ENCODE measurements at places on chromosomes 16 and 17.

DNA sequence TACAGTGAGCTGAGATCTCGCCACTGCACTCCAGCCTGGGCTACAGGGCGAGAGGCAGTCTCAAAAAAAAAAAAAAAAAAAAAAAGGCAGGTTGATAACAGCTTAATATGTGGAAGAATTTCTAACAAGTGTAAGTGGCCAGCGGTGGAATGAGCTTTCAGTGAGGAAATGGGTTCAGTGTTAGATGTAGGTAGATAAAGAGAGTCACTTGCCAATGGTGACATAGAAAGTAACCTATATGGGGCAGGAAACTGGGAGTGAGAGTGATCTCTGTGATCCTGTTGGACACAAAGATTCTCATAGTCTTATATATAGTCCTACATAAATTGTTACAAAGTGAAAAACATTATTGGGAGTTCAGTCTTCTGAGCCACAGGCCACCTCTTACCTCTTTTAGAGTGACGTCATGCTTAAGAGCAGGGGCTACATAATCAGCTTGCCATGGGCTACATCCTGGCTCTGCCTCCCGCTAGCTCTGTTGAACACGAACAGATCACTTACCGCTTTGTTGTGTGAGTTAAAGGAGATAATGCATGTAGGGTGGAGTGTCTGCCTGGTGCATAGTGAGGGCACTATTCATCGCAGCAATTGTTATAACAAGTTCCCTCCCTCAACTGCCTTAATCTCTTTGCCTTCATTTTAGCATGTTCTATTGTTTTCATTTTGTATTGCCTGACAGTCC, 110.2 kb upstream of the ELAC2 start:
- DNase-seq = no peak

GRCh38 chr16:68529608-68529930, 9.5 kb upstream of the ZFP90 start:
- no peak for DNase-seq

- peak; percentile 66 for DNase-seq
Measured at GRCh38 chr17:17729620-17730249, 48.5 kb downstream of the RAI1 start.

- no peak for DNase-seq
Measured at GRCh38 chr16:67773099-67773498, 33.3 kb downstream of the RANBP10 start.

- no peak for DNase-seq
Measured at GRCh38 chr16:270381-271255, 5.1 kb downstream of the RGS11 start.

DNA sequence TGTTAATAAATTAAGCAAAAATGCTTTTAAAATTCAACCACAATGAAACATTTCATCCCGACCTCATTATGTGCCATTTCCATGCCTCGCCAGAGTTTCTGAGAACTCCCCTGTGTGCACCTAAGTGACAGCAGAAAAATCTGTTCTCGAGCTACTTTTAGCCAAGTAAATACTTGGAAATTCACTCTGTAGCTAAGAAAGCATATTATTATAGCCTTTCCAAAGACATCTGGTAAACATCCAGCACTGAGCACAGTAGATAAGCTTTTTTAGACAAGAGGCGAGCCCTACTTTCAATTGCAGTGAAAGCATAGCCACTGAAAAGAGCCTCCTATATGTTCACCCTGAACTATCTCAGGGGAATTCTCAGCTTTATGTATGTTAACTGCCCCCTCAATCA, 242.8 kb upstream of the PSMD7 start:
- DNase-seq = no peak

DNA sequence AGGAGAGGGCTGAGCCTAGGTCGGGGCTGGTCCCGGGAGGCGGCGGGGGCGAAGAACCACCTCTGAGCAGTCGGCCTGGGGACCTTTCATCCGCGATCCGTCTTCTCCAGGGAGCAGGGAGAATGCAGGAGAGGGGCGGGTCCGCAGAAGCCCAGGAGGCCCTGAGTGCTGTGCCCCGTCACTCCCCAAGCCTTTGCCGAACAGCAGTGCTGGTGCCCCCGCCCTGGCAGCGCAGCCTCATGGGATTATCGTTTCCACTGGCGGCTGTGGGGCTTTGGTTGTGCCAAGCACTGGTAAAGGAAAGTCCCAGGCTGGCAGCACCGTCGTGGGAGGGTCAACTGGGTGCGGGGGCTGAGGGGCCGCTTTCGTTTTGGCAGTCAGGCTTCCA, 631 bp downstream of the TBL3 start:
- DNase-seq = no peak

DNA sequence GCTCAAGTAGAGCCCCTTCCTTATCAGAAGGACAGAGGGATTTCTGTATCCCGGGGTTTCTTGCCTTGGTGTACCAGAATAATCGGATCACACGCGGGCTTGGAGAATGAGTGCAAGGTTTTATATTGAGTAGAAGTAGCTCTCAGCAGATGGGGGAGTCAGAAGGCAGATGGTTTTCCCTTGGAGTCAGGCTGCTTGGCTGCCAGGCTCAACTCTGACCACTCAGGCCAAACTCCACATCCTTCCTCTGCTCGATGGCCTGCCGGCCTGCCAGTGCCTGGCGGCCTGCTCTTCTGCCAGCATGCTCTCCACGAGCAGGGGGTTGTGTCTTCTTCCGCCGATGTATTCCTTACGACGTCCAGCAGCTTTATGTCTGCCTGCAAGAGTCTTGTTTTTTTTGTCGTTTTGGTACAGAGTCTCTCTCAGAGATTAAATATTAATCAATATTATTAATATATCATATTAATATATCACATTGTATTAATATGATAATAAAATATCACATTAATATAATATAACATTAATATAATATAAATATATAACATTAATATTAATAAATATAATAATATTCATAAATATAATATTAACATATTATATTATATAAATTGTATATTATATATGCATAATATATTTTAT, 229.2 kb upstream of the WSCD1 start:
- no peak for DNase-seq

GRCh38 chr17:15238057-15238456, 27.1 kb downstream of the PMP22 start:
- DNase-seq = no peak

DNA sequence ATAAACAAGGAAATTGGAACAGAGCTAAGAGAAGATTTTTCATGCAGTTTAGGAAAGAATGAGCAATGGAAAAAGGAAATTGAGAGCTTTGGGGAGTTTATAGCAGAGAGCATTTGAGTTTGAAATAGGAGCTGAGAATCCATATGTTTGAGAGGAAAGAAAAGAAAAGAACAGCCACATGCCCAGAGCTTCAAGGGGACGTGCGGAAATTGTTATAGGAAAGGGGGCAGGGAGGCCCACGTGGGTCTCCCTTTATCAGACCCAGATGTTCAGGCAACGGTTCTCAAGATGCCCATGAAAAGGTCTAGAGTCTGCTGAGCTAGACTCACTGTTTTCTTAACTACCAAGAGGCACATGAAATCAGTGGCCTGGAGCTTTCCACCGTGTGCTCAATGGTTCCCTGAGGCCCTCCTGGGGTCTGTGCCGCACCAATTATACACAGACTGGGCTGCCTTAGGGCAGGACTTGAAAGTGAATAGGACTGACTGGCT, 31.2 kb downstream of the CHD9 start:
- no peak for DNase-seq

DNA sequence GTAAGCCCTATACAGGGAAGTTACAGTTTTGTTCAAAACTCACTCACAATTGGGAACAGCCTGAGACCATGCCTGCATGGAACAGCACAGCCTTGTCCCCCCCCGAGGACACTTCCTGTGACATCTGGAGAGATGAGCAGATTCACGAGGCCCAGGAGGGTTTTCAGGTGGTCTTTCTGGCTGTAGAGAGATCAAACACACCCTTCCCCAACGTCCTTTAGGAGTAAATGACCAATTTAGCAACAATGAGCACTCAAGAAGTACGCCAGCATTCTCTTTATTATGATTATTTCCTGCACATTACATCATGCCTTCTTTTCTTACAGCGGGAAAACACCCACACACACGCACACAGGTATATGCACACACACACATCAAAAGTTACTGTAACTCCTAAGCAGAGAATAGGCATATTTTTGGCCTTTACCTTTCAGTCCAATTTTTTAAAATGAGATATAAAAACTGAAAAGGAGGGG, 39.0 kb downstream of the ADCY9 start:
- DNase-seq = no peak

GRCh38 chr17:31695456-31696090, 163.5 kb downstream of the COPRS start:
- DNase-seq = no peak

- no peak for DNase-seq
Measured at GRCh38 chr17:74728033-74728701, 8.9 kb upstream of the RAB37 start.

- no peak for DNase-seq
Measured at GRCh38 chr16:85637808-85638647, 24.9 kb downstream of the GSE1 start.

DNA sequence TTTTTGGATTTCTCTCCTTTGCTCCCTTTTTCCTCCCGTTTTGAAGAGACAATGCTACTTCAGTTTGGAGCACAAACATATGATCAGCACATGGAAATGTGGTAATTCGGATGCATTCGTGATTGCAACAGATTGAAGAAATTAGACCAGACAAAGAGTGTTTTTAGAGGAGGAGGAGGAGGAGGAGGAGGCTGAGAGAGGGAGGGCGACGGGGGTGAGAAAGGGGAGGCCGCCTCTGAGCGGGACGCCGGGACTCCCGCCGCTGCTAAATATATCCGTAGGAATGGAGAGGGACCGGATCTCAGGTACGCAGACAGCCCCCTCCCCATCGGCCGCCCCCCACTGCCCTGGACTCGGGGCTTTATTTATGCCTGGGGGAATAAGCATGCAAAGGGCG, 179.3 kb downstream of the SEC14L1 start:
- no peak for DNase-seq

- peak; percentile 10 for DNase-seq
Measured at GRCh38 chr17:8015957-8016631, 13.7 kb downstream of the GUCY2D start.

DNA sequence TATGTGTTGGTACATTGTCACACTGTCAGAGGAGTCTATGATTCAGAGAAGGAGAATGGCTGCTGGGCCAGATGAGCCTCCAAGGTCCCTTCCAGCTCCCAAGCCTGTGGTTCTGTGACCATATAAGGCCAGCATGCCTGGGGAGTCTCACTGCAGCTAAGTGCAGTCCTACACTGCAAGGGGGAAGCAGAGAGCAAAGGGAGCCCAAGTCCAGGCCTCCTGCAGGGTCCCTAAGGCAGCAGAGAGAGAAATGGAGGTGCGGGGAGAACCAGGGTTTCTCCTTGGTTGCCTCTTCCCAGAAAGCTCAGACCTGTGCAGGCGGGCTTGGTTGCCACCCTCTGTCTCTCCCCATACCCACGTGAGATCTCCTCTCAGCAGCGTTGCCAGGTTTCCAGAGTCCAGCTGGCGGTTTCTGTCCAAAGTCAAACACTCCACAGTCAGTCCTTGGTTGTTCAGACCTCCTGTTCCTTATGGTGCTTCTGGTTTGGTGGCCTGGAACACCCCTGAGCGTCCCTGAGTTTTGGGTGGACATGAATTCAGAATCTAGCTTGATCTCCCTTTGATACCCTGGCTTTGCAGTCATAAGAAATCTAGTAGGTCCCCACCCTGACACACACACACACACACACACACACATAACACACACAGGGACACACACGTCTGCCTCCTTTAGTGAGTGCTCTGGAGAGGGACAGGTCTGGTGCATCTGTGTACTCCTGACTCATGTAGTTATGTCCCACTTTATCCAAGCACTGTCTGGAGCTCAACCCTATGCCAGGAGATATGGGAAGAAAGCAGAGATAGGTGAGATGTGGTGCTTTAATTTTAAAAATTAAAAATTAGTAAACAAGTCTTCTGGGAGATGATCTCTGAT, 78.8 kb downstream of the GNAO1 start:
- no peak for DNase-seq

GRCh38 chr16:56349086-56349415, 76.3 kb downstream of the AMFR start:
- DNase-seq = no peak

GRCh38 chr16:27455700-27456099, 53.7 kb downstream of the IL21R start:
- DNase-seq = no peak

DNA sequence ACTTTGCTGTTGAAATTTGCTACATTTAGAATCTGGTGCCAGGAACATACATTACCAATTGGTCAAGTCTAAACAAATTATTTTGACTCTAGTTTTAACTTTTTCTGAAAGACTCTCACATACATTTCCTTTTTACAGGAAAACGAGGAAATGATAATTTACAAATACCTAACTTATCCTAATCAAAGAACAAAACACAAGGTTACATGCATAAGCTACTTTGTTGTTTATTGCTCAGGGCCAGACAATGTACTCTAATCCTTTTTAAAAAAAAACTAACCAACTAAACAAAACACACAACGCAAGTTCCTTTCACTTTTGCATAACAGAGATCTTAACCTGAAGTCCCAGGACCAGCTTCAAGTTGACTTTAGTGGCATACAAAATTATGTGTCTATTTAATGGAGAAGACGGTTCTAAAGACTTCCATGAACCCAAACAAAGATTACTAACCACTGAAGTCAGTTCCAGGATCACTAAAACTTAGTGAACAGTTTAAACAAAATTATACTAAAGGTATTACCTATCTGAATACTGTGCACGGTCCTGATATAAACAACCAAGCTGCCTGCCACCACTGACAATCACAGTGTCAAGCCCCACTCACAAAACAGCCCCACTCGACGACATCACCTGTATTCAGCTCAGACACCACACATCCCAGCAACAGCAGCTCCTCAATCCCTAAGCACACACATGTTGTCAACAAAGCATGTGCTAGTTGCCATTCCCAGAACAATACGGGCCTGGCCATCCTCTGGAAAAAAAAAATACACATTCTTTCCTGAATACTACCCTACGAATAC, 1.9 kb downstream of the ZNF652 start:
- DNase-seq = no peak

- no peak for DNase-seq
Measured at GRCh38 chr16:75861311-75862097, 135.2 kb upstream of the CPHXL start.

GRCh38 chr17:41403404-41404023, 6.1 kb upstream of the KRT31 start:
- no peak for DNase-seq

GRCh38 chr16:47886631-47887415, 269.0 kb downstream of the ABCC12 start:
- no peak for DNase-seq

DNA sequence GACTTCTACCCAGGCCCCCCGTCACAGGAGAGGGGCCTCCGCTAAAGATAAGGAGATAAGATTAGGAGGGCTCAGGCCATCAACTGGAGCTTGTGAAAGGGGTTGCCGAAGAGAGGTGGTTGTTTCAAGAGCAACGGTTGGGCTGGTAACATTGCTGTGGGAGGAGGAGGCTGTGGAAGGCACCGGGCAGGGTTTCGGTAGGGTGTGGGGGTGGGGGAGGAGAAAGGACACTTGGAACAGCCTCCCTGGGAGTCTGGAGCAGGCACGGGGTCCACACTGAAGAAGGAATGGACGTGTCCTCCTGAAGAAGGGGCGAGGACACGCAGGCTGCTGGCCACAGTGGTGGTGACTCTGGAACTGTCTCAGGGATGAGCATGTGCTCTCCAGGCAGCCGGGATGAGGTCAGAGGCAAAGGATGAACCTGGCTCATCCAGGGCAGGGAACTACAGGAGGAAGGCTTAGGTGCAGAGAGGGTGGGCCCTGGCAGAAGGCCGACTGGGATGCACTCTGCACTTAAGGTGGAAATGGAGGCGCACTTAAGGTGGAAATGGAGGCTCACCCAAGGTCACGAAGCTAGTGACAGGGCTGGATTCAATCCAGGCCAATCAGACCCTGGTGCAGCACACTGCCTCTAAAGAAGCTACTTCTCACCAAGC, 1.2 kb upstream of the EPX start:
- DNase-seq = no peak
